ENCODE measurements at places on chromosomes 6 and 20.

DNA sequence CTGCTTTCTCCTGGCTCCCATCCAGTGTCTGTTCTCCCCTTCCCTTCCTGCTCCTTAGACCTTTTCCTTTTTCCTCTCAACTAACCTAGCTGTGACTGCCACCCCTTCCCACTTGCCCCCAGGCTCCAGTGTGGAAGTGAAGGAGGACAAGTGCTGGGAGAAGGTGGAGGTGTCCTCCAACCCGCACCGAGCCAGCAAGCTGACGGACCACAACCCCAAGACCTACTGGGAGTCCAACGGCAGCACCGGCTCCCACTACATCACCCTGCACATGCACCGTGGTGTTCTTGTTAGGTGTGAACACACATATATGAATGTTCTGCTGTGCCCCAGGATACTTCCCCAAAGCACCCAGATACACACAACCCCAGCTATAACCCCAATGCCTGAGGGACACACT lies 18.5 kb downstream of the CUL9 start:
- no peak for DNase-seq

DNA sequence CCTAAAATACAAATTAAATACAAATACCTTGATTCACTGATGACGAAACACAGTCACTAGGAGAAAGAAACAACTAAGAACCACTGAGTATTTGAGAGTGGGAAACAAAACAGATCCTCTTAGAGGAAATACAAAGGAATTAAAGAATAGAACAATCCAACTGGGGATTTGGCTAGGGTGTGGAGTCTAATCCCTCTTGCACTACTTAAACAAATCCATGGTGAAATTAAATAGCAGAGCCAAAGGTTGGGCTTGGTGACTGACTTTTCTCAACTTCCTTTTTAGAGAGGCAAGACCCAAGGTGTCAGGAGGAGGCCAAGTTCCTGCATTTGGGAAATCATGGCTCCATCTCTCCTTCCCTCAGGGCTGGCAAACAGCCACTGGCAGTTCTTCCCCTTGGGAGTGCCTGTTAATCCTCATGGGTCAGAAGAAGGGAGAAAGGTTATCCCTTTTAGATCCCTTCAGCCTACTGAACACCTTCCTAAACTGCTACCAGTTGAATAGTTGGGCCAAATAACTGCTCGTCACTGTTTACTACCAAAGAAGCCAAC lies 101.2 kb upstream of the TRAF3IP2 start:
- DNase-seq: no peak

- DNase-seq: no peak
Measured at GRCh38 chr20:9999645-10000044, 35.1 kb upstream of the ANKEF1 start.

- DNase-seq: no peak
Measured at GRCh38 chr6:128280960-128281359, 239.4 kb downstream of the PTPRK start.

GRCh38 chr6:131065112-131065823 lies 2.2 kb upstream of the EPB41L2 start:
- no peak for DNase-seq

- DNase-seq: no peak
Measured at GRCh38 chr6:101876431-101876830, 482.9 kb downstream of the GRIK2 start.

DNA sequence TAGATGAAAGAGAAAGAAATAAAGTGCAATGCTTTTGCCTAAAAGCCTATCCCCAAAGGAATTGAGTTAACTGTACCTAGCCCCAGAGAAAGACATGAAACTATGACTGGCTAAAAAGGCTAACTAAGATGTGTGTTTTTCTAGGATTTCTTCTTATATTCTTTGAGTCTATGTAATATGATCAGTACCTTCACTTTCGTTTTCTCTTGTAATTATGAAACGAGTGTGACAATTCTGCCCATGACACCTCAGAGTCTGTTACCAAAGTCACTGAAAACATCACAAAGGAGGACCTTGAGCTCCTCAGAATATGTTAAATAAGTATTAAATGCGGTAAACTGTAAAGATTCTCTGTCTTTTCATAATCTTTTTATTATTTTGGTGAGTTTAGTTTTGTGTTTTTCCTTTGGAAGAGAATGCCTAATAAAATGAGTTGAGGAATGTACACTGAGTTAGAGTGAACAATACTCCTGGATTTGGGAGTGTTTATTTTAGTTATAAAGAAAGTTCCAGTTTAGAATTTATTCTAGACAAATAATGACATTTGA lies 141.3 kb downstream of the FUT9 start:
- no peak for DNase-seq

DNA sequence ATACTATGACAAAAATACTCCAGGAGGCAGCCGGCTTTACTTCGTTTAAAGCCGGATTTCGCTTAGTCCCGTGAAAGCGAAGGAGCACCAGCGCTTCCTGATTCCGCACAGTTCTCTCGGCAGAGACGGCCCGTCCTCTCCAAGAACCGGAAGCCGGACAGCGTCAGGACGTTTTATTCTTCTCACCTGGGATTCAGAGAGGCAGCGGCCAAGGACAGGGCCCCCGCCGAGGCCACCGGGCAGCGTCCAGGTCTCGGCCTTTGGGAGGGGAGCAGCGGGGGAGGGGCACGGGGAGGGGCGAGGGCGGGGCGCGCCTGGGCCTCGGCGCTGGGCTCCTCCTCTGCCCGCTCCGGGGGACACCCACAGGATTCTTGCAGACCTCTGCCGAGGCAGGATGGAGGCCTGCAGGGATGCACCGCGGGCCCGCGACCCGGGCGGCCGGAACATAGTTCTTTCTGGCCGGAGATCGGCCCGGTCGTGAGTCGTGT lies 2.8 kb upstream of the DIDO1 start:
- peak; percentile 23 for DNase-seq

DNA sequence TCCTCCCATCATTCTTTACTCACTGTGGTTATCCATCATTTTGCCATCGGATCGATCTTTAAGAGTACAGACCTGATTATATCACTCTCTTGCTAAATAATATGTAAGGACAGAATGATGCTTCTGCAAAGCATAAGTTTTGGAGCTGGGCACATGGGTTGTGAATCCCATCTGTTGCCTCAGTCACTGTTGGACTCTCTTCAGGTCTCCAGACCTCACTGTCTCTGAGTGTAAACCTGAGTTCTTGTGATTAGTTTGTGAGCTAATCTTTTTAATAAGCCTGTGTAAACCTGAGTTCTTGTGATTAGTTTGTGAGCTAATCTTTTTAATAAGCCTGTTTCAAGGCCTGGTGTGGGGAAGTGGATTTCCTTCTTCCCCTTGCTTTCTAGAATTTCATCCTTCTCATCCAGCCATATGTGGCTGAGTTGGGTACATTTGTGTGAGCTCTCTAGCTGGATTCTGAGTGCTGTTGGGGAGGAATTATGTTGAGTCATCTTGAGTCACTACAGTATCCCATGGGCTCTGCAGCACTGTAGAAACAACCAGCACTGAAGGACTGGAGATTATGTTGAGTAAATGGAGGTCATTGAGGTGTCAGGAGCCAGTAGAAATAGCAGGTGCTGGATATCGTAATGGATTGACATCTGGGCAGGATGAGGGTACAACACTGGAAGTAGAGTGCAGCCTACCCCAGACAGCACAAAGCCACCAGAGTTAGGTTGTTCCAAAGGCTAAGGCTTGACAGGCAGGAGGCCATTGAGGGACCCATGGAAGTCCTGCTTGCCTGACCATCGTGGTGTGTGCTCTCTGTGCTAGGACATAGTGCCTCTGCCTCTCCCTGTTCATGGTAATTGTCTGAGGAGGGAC lies 52.4 kb downstream of the SCAND1 start:
- DNase-seq: no peak

GRCh38 chr20:13819885-13820645 lies 35.2 kb downstream of the NDUFAF5 start:
- DNase-seq: peak; percentile 1

DNA sequence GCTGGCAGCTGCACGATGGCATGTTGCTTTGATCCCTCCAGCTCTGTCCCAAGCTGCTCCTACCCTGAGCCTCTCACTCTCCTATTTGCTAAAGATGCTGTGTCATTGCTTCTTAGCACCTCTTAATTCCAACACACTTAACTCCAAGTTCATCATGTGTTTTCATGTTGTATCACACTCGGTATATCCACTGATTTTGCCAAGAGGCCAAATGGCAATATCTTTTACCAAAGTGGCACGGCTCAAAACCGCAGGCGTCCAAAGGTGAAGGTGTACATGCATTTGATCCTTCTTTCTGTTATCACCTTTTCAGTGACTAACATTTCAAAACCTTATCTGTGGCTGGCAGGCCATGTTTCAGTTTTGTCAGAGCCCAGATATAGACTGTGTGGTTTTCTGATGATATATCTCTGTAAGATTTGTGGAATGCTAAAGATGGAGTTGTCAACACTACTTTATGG lies 217.0 kb downstream of the TBX18 start:
- DNase-seq: no peak

GRCh38 chr6:42179945-42180313 lies 6.8 kb downstream of the GUCA1A start:
- no peak for DNase-seq

DNA sequence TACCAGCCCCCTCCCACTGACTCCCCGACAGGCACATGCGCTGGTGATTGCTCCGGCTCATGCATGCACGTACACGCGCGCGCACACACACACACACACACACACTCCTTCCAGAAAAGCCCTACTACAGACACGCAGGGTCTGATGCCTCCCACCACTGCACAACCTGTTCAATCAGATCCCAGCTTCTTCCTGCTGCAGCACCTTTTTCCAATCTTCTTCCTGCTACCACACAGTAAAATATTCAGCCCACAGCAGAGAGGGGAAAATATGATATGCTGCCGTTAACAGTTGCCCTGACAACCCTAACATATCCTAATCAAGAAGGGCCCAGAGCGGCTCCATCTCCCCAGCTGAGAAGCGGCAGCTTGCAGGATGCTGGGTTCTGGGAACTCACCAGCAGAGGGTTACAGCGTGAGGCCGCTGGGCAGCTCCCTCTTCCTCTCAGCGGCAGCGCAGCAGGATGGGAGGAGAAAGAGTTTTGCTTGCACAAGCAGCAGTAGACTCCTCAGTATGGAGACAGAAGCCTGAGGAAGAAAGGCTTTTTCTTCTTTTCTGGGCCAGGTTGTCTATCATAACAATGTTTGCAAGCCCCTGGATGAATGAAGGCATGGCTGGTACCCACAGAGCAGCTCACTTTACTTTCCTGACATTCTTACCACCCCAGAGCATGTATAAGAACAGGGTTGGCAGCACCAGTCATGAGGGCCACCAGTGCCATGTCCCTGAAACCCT lies 23.9 kb downstream of the MAP7 start:
- no peak for DNase-seq

- no peak for DNase-seq
Measured at GRCh38 chr20:58420798-58421496, 31.9 kb downstream of the VAPB start.

- peak; percentile 13 for DNase-seq
Measured at GRCh38 chr6:110944681-110945151, 13.8 kb upstream of the GTF3C6 start.

DNA sequence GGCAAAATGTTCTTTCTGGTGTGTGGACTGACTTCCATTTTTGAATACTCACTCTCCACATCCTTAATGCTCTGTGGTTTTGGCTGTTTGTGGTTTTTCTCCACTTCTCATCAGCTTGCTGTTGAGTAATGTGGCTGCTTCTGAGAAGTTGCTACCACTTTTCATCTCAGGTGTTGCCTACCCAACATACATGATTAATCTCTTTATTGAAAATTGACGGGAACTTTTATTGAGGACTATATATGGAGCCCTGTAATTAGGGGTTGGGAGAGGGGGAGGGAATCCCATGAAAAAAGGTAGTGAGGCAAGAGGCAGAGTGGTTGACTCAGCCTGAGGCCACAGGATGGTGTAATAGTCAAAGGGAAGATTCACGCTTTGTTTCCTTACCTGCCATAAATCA lies 17.6 kb downstream of the IL22RA2 start:
- no peak for DNase-seq

DNA sequence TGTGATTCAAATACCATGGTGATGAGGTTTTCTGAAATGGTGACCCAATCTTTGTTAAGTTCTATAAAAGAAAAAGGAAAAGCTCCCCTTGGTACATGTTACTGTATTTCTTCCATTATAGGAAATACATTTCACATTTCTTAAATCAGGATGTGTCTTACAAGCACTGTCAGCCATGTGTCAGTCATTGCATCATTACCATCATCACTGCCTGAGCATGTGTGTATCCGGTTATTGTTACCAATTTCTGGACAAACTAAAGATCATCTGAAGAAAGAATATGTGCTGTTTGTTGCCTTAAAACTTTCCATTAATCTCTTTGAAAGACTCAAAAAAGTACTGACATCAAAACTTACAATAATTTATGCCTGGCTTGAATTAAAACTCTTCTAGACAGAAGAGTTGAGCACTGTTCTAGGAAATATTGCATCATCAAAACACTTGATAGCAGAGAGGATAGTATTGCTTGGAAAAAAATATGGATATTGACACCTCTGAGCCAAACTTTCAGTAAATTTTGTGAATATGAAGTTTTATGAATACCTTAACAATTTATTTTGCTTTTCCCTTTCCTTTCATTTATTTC lies 7.1 kb upstream of the TSPYL1 start:
- no peak for DNase-seq

- DNase-seq: peak; percentile 33
Measured at GRCh38 chr6:27138837-27139755, 108.4 kb upstream of the PRSS16 start.

- no peak for DNase-seq
Measured at GRCh38 chr20:7667194-7667593, 273.1 kb downstream of the HAO1 start.

DNA sequence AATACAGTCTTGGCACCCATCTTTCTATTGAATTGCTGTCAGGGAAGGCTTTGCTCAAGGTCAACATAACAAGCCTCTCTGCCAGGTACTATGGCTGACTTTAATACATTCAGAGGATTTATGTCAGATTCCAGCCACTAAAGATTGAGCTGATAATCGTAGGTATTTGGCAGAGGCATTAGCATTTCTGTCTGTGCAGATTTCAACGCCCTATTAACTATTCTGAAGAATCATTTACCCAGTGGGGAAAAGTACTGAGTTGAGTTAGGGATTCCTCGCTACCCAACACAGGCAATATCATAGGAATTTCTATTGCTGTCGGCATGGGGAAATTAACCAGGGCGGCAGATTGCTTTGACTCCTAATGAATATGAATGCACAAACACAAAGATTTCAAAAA lies 233.7 kb upstream of the SPTLC3 start:
- DNase-seq: no peak

GRCh38 chr20:54172856-54173652 lies 732 bp downstream of the CYP24A1 start:
- no peak for DNase-seq

- DNase-seq: no peak
Measured at GRCh38 chr20:62741701-62742491, 33.3 kb downstream of the NTSR1 start.

DNA sequence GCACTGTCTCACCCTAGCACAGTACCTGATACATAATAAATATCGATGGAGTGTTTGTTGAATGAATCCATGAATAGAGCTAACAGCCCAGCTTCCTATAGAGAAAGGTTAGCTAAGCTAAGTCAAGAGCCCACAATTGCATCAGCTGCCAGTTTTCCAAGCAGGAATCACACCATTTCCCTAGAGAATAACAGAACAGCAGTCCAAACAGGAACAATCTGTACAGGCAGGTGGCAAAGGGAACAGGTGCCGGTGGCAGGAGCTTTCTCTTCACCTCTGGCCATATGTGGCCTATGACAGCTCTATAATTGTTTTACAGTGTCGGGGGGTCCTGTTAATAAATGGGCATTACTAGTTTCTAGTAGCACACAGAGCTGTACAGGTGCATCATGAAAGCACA lies 38.8 kb downstream of the ISM1 start:
- no peak for DNase-seq

GRCh38 chr20:37364013-37364926 lies 18.3 kb downstream of the SRC start:
- no peak for DNase-seq

Data from activated CD4-positive, alpha-beta T cell treated with anti-CD3 and anti-CD28 coated beads, Interleukin-2, amount 50 U/mL, for 4 hours (primary cell).